Mesothelial cell of epicardium (in vitro differentiated cells): ENCODE measurements at places on chromosomes 2 and 18.
A peak's percentile ranks its signal among the peaks of the same experiment; 100 is the strongest.

DNA sequence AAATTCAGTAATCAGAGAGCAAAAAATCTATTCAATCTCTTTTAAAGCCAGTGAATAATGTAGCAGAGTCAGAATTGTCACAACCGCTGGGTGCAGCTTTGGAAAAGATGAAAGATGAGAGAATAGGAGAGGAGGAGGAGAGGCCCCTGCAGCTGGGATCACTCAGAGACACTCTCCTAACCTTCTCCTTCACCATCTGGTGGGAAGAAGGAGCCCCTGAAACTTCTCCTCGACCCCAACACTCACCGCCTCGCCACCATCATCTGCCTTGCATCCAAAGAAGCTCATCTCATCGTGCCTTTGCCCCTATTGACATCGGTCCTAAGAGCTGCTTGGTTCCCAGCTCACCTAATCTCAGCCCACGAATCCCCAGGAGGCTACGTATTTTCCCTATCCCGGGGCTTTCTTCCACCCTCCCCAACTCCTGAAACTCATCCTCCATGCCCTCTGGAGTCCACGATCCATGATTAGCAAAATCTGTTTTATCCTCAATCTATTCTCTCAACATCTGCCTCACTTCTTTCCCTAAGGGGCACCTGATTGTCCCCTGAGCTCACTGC is 58.5 kb downstream of the PKDCC start:
- no peak overlapping the region for H3K4me3 ChIP-seq
- peaks cover 40% of the 10 kb centered on the region for H3K4me1 ChIP-seq
- H3K27me3 ChIP-seq, result no peaks in the 10 kb centered on the region
- no peak overlapping the region for H3K27ac ChIP-seq

GRCh38 chr18:78559584-78559983 is 420.0 kb upstream of the SALL3 start:
- H3K4me1 ChIP-seq, result no peaks in the 10 kb centered on the region
- H3K27ac ChIP-seq, result no peak overlapping the region
- H3K4me3 ChIP-seq, result no peak overlapping the region
- DNase-seq, result no peak

DNA sequence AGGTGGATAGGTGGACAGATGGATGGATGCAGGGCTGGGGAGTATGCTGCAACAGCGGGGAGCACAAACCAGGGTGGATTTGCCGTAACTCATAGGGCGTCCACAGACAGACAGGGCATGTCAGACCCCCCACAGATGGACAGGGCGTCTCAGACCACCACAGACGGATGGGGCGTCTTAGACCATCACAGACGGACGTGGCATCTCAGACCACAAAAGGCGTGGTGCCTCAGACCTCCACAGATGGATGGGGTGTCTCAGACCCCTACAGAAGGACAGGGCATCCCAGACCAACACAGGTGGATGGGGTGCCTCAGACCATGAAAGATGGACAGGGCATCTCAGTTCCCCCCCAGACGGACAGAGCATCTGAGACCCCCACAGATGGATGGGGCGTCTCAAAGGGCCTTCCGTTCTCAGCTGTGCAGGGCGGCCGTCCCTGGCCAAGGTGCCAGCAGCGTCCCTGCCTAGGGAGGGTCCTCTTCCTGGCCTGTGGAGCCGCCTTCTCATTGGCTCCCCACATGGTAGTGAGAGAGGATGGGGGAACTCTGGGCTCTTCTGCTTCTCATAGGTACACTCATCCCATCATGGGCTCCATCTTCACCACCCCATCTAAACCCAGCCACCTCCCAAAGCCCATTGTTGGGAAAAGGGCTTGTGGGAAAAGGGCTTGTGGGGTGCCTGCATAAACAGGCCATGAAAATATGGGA is 2.1 kb downstream of the ANKMY1 start:
- H3K27me3 ChIP-seq, result no peaks in the 10 kb centered on the region
- H3K27ac ChIP-seq, result peak overlapping the region; percentile 9
- H3K36me3 ChIP-seq, result peaks cover 21% of the 10 kb centered on the region
- DNase-seq, result no peak
- H3K4me1 ChIP-seq, result peaks cover 26% of the 10 kb centered on the region
- no peak overlapping the region for H3K4me3 ChIP-seq

- no peak overlapping the region for H3K4me3 ChIP-seq
- H3K4me1 ChIP-seq, result peaks cover 8% of the 10 kb centered on the region
- no peak overlapping the region for H3K27ac ChIP-seq
- peaks cover 12% of the 10 kb centered on the region for H3K27me3 ChIP-seq
Observed at GRCh38 chr2:136213836-136214235, 95.9 kb upstream of the CXCR4 start.

GRCh38 chr18:49393011-49393410 is 67.4 kb downstream of the DYM start:
- no peaks in the 10 kb centered on the region for H3K27me3 ChIP-seq
- H3K4me1 ChIP-seq, result no peaks in the 10 kb centered on the region
- H3K27ac ChIP-seq, result no peak overlapping the region
- H3K4me3 ChIP-seq, result no peak overlapping the region

GRCh38 chr2:205640716-205641115 is 41.6 kb upstream of the NRP2 start:
- no peak for DNase-seq
- no peaks in the 10 kb centered on the region for H3K27me3 ChIP-seq
- no peaks in the 10 kb centered on the region for H3K36me3 ChIP-seq

DNA sequence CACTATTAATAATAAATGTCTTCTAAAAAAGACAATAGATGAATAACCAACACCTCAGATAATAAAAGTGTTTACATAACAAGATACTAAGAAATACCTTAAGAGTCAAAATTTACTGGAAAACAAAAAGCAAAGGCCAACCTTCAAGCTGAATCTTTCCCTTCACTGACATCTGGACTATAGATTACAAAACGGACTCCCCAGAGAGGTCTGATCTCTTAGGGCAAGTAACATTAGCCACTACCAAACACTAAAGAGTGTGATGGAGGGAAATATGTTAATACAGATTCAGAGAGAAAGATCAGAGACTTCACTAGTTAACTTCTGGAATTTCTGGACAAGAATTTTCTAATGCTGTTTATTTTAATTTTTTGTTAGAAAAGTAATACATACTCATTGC is 13.9 kb downstream of the CLASP1 start:
- H3K27ac ChIP-seq, result no peak overlapping the region
- no peaks in the 10 kb centered on the region for H3K27me3 ChIP-seq
- H3K36me3 ChIP-seq, result peaks cover 20% of the 10 kb centered on the region
- H3K4me3 ChIP-seq, result no peak overlapping the region

DNA sequence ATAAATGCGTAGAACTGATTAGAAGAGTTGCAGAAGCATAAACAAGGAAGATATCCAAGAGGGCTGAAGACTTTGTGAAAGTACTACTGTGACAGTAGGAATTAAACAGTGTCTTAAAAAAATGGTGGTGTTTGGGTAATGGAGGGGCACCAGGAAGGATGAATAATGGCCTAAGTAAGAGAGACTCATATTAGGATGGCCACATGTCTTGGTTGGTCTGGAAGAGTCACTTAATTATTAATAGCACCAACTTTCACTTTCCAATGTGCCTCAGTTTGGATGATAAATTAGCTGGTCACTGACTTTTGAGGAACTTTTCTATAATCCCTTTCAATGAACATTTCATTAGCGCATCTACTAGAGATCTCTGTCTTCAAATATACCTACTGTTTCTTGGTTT is 372.2 kb downstream of the NYAP2 start:
- H3K27me3 ChIP-seq, result no peaks in the 10 kb centered on the region
- H3K4me3 ChIP-seq, result no peak overlapping the region
- DNase-seq, result no peak
- peaks cover 1% of the 10 kb centered on the region for H3K4me1 ChIP-seq

GRCh38 chr2:71991397-71991796 is 156.3 kb downstream of the CYP26B1 start:
- H3K36me3 ChIP-seq, result no peaks in the 10 kb centered on the region
- no peaks in the 10 kb centered on the region for H3K27me3 ChIP-seq
- DNase-seq, result no peak
- H3K4me1 ChIP-seq, result peaks cover 5% of the 10 kb centered on the region

DNA sequence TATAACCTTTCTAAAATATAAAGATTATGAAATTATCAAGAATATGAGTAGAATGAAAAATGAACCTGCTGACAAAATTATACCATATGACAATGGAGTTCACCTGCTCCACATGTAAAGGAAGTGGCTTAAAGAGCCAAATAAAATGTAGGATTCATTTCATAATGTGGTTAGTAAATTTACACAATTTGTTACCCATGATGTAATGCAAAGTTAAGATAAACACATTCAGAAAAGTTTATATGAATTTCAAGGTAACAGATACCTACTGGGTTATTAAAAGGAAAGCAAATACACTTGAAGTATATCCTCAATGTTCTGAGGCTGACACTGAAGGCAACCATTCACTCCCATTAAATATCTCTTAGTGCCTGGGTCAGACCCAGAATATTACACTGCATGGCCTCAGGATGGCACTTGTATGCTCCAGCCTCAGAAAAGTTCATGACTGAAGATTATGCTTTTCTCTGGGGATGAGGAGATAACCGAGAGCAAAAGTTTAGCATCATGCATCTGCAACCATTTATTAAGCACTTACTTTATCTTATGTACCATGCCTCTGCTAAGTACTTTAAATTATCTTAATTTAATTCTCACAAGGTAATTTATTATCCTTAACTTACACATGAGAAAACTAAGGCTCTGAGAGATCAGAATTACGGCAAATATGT is 6.2 kb downstream of the STRN start:
- H3K27ac ChIP-seq, result peak overlapping the region; percentile 36
- H3K36me3 ChIP-seq, result peaks cover 4% of the 10 kb centered on the region
- H3K4me3 ChIP-seq, result no peak overlapping the region
- no peak for DNase-seq

DNA sequence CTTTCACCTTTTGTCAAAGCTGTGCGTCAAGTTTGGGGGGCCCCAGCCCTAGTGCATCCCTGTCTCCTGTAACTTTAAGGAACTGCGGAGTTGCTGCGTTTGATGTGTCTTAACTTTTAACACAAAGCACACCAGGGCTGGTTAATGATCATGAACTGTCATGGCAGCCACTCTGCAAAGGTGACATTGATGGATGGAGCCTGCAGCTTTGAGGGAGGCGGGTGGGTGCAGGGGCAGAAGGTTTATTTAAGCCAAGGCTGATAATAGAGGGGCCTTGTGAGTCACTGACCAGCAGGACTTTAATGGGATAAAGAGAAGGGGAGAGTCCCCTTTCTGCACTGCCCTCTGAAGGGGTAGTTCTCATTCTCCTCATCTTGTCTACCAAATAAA is 190.2 kb upstream of the GATA6 start:
- no peaks in the 10 kb centered on the region for H3K27me3 ChIP-seq
- DNase-seq, result no peak
- H3K27ac ChIP-seq, result no peak overlapping the region

DNA sequence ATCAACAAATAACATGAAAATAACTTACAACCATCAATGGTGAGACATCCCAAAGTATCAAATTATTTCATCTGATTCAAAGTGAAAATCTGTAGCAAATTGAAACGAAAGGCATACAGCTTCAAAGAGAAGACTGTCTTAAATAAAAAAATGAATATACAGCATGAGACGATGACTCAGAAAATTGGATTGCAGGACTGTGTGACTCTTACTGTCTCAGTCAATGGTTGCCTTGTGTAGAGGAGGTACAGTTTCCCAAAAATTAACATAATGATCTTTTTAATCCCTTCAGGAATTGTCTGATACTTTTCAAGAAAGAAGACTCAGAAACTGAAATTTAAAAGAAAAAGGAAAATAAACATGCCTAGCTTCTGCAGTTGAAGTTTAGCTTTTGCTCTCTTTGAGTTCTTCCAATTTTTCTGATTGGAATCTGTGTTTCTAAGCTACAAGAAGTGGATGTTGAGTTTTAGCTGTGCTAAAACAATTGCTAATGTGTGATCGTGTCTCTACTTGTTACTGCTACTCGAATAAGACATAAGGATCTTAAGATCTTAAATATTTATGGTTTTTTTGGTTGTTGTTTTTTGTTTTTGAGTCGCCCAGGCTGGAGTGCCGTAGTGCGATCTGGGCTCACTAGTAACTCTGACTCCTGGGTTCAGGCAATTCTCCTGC is 41.1 kb upstream of the EPB41L3 start:
- peaks cover 35% of the 10 kb centered on the region for H3K4me1 ChIP-seq
- no peak for DNase-seq
- no peaks in the 10 kb centered on the region for H3K27me3 ChIP-seq
- no peak overlapping the region for H3K4me3 ChIP-seq
- H3K27ac ChIP-seq, result peak overlapping the region; percentile 73

GRCh38 chr18:7924616-7925015 is 357.5 kb downstream of the PTPRM start:
- H3K27ac ChIP-seq, result no peak overlapping the region
- peaks cover 19% of the 10 kb centered on the region for H3K36me3 ChIP-seq
- no peaks in the 10 kb centered on the region for H3K27me3 ChIP-seq
- H3K4me1 ChIP-seq, result peaks cover 13% of the 10 kb centered on the region
- no peak for DNase-seq

DNA sequence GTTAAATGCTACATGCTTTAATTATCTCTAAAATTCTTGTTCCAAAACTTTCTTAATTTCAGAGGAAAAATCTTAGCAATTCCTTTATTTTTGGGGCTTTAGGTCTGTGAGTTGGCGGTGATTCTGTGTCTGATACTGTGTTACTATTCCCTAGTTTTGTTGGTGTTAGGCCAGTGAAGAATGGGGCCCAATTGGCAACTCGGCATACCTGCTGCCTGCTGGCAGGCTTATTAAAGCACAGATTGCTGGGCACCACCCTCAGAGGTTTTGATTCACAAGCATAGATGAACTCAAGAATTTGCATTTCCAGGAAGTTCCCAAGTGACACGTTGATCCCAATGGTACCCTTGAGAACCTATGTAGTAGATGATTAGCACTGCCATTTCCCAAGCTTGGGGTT is 101.6 kb downstream of the OSBPL6 start:
- no peaks in the 10 kb centered on the region for H3K27me3 ChIP-seq
- no peaks in the 10 kb centered on the region for H3K36me3 ChIP-seq
- H3K4me1 ChIP-seq, result no peaks in the 10 kb centered on the region
- H3K27ac ChIP-seq, result no peak overlapping the region
- H3K4me3 ChIP-seq, result no peak overlapping the region

DNA sequence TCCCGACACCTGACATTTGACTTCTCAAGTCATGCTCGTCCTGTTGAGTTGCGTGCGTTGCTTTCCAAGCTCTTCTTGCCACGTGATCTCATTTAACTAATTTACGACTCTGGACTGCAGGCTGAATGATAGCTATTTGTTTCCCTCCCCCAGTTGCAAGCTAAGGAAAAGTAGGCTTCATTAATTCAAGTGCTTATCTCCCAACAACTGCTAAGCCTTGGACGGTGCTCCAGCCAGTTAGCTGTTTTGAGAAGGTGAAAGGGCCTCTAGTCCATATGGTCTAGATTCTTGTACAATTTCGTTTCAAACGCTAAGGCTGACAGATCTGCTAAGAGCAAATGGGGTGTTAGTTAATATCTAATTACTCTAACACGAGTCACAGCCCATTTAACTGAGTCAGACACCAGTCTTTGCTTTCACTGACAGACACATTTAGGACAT is 21.1 kb downstream of the GPR45 start:
- no peak for DNase-seq
- peak overlapping the region; percentile 73 for H3K27ac ChIP-seq
- H3K4me1 ChIP-seq, result peaks cover 19% of the 10 kb centered on the region
- no peaks in the 10 kb centered on the region for H3K27me3 ChIP-seq
- H3K4me3 ChIP-seq, result no peak overlapping the region

GRCh38 chr18:9353596-9353995 is 19.0 kb downstream of the TWSG1 start:
- no peak overlapping the region for H3K4me3 ChIP-seq
- H3K36me3 ChIP-seq, result no peaks in the 10 kb centered on the region
- no peak overlapping the region for H3K27ac ChIP-seq
- no peak for DNase-seq

- H3K4me1 ChIP-seq, result peaks cover 11% of the 10 kb centered on the region
- H3K4me3 ChIP-seq, result no peak overlapping the region
- H3K27me3 ChIP-seq, result no peaks in the 10 kb centered on the region
- peaks cover 3% of the 10 kb centered on the region for H3K36me3 ChIP-seq
- H3K27ac ChIP-seq, result peak overlapping the region; percentile 28
Observed at GRCh38 chr2:23826771-23827170, 100.2 kb downstream of the ATAD2B start.
